ENCODE measurements at places on chromosomes 11 and 22.

DNA sequence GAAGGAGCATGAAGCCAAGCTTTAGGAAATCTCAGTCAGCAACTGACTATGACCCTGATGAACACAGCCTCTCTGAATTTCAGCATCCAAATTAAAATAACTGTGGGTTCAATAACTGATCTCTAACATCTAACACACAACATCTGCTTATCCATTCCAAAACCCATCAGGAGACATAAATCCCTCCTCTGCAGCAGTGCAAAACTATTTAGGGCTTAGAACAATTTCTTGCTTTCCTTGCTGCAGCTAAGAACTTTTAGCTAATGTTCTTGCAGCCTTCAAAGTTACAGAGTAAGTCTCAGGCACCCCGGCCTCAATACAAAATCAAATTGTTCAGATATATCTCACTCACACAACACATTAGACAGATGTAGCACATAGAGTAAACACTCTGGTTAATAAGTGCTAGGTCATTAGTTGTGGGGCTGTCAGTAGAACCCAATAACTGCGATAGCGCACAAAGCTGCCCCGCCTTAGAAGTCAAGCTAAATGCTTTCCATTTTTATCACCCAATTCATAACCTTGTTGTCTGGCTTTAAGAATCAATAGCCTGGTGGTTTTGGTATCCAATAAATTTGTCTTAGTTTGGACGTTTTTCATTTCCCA lies 139.6 kb downstream of the LARGE1 start:
- no peaks in the 10 kb centered on the region for H3K4me1 ChIP-seq
- no peak overlapping the region for H3K27ac ChIP-seq
- H3K4me3 ChIP-seq: no peak overlapping the region
- no peak for DNase-seq

DNA sequence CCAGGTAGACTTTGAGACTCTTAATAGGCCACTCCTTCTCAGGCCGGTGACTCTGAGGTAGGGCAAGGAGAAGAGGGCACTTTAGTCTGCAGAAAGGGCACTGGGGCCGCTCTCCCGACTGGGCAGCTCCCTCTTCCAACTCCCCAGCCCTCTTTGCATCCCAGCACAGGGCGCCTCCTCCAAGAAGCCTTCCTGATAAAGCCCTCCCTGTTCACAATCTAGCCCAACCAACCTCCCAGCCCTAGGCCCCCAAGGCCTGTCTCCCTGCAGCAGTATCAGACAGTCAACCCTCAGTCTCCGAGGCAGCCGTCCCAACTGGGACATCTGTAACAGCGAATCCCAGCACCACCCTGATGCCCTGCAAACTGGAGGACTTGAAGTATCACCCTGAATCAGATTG lies 14.3 kb upstream of the PDE2A start:
- peaks cover 19% of the 10 kb centered on the region for H3K4me1 ChIP-seq
- no peaks in the 10 kb centered on the region for H3K27me3 ChIP-seq
- H3K27ac ChIP-seq: peak overlapping the region; percentile 38
- DNase-seq: no peak

DNA sequence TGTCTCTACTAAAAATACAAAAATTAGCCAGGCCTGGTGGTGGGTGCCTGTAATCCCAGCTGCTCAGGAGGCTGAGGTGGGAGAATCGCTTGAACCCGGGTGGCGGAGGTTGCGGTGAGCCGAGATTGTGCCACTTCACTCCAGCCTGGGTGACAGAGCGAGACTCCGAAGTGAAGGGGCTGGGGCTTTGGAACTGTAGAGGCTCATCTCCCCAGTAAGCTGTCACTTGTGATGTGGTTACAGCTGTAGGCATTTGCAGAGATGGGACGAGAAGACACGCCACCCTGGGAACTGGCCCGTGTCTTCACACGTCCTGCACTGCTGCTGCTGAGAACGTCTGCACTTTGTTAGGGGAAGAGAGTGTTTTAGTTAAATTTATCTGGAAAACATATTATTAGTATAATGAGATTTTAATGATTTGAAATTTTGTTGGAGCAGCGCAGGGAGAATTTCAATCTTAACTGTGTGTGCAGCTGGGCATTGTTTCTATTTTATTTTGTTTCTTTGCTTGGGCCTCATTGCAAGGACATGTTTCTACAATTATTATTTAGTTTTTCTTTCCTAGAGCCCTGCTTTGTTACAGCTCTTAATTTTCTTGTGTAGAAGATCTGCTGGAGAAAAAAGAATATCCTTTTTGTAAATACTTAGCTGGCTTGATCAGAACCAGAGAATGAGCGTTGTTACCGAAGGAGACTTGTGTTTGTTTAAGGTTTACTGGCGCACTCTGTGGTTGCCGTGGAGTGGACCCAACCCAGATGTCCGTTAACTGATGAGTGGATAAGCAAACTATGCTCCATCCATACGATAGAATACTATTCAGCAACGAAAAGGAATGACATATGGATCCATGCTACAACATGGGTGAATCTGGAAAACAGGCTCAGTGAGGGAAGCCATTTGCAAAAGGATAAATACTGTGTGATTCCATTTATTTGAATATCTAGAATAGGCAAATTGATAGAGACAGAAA lies 18.4 kb downstream of the PARVB start:
- no peaks in the 10 kb centered on the region for H3K27me3 ChIP-seq
- H3K4me3 ChIP-seq: no peak overlapping the region
- H3K4me1 ChIP-seq: peaks cover 12% of the 10 kb centered on the region
- no peak for DNase-seq

- no peak for DNase-seq
- no peak overlapping the region for H3K27ac ChIP-seq
- no peak overlapping the region for H3K4me3 ChIP-seq
- H3K4me1 ChIP-seq: no peaks in the 10 kb centered on the region
- H3K36me3 ChIP-seq: no peaks in the 10 kb centered on the region
Measured at GRCh38 chr11:107042748-107043147, 24.5 kb upstream of the GUCY1A2 start.

DNA sequence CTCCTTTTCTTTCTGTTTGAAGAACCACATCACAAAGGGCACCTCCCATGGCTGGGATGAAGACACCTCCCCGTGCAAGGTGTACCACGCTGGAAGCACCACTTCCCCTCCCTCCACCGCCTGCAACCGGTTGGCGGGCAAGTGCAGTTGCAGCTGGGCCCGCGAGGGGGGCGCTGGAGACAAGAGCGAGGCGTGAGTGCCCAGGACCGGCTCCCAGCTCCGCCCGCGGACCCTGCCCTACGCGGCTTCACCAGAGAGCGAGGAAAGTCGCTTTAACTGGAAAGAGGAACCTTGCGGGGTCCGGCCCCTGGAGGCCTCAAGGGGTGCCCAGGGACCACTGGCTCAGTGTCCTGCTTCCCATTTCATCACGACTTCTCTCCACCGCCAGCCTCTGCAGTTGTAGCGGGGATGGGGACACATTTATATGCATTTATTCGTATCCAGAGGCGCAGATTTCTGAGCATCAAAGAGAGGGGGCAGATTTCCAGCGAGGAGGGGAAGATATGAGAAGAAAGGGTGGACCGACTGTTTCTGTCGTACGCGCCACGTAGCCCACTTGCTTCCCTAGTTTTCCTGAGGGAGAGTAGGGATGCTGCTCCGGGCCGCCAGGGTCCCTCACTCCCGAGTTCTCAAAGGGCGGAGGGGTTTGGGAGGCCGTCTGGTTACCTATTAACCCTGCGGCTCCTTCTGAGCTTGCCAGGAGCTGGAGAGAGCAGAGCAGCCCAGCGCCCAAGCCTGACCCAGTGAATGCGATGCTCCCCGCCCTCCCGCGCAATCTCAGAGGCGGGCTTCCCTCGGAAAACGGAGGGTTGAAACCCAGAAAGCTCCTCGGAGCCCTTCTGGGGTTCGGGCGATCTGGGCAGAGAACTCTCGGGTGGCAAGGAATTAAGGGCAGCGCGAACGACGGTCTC lies 3.5 kb downstream of the ESAM start:
- no peak overlapping the region for H3K27ac ChIP-seq
- peak; percentile 62 for DNase-seq
- H3K4me3 ChIP-seq: peak overlapping the region; percentile 50
- peaks cover 84% of the 10 kb centered on the region for H3K27me3 ChIP-seq
- peaks cover 8% of the 10 kb centered on the region for H3K36me3 ChIP-seq

DNA sequence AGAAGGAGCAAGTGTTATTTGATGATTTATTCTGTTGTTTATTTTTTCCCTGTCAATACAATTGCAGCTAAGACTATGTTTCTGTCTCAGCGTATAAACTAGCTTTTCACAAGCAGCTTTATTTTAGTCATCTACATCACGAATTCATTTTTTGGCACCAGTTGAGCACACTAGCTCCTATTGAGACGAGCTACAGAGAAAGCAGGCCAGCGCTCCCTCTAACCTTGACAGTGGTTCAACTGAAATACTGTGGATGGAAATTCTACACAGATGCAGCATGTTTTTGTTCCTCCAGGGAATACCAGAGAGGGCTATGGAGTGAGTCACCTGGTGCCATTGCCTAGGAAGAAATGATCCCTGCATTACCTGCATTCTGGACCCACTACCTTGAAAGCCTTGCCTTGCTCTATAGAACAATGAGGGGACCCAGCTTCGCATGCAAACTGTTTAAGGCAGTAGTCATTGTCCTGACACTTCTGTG lies 108.2 kb upstream of the ARHGAP42 start:
- H3K36me3 ChIP-seq: no peaks in the 10 kb centered on the region
- no peaks in the 10 kb centered on the region for H3K4me1 ChIP-seq
- H3K27ac ChIP-seq: no peak overlapping the region
- no peak for DNase-seq
- no peak overlapping the region for H3K4me3 ChIP-seq

- no peaks in the 10 kb centered on the region for H3K27me3 ChIP-seq
- peaks cover 17% of the 10 kb centered on the region for H3K4me1 ChIP-seq
- H3K4me3 ChIP-seq: no peak overlapping the region
- no peak for DNase-seq
- no peak overlapping the region for H3K27ac ChIP-seq
Measured at GRCh38 chr22:27857443-27857842, 55.9 kb upstream of the MN1 start.

DNA sequence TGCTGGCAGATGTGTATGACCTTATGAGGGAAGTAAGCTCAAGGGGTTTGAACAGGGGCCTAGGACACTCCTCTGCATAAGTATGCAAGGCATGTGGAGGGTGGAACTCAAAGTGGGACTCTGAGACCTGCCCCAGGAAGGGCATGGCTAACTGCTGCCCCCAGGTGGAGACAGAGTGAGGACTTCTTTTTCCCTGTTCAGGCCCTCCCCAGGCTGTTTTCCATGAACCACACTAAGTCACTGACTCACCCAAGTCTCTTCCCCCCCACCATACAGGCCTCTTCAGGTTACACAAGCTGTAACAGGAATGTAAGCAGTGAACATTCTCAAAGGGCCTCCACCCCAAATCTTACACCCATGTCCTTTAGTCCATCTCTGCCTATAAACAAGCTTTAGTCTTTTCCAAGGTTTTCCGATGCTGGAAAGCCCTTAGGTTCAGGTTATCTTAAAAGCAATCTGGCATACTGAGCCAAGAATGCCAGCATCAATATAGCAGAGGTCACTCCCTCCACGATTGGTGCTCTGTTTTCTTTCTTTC lies 13.1 kb downstream of the EEF1G start:
- DNase-seq: peak; percentile 71
- no peaks in the 10 kb centered on the region for H3K27me3 ChIP-seq
- H3K27ac ChIP-seq: no peak overlapping the region
- peaks cover 46% of the 10 kb centered on the region for H3K4me1 ChIP-seq
- H3K36me3 ChIP-seq: peaks cover 84% of the 10 kb centered on the region

DNA sequence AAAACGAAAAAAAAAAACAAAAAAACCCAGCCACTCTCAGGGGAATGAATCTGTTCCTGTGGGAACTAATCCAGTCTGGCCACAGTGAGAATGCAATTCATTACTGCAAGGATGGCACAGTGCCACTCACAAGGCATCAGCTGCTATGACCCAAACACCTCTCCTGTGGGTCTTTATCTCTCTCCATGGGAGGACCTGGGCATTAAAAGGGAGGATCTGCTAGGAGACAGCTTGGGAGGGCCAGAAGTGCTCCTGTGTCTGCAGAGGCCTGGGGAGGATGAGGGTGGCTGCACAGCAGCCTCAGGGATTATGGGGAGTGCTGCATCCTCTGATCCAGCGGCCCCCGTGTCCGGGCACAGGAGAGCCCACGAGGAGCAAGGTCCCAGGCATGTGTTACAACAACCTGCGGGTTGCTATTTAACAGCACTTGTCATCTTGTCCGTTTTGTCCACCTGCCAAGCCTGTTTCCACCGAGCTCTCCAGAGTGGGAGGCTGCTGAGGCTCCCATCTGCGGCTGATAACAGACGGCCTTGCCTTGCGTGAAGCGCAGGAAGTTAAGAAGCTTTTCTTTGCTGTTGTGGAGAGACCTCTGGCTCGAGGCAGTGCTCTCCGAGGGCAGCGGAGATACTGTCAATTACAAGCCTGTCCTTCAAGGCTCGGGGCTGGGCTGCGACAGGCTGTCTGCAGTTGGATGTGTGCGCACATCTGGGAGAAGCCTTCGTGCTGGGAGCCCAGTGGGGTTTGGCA lies 97.7 kb downstream of the NXPE2 start:
- no peak for DNase-seq
- H3K36me3 ChIP-seq: no peaks in the 10 kb centered on the region
- H3K4me3 ChIP-seq: no peak overlapping the region

GRCh38 chr11:26418386-26418912 lies 86.5 kb downstream of the ANO3 start:
- no peak overlapping the region for H3K27ac ChIP-seq
- H3K4me1 ChIP-seq: no peaks in the 10 kb centered on the region
- DNase-seq: no peak
- no peak overlapping the region for H3K4me3 ChIP-seq
- H3K27me3 ChIP-seq: no peaks in the 10 kb centered on the region

GRCh38 chr11:70242885-70243284 lies 27.6 kb upstream of the PPFIA1 start:
- H3K27ac ChIP-seq: no peak overlapping the region
- H3K4me1 ChIP-seq: no peaks in the 10 kb centered on the region
- H3K36me3 ChIP-seq: no peaks in the 10 kb centered on the region
- peaks cover 35% of the 10 kb centered on the region for H3K27me3 ChIP-seq
- no peak overlapping the region for H3K4me3 ChIP-seq

DNA sequence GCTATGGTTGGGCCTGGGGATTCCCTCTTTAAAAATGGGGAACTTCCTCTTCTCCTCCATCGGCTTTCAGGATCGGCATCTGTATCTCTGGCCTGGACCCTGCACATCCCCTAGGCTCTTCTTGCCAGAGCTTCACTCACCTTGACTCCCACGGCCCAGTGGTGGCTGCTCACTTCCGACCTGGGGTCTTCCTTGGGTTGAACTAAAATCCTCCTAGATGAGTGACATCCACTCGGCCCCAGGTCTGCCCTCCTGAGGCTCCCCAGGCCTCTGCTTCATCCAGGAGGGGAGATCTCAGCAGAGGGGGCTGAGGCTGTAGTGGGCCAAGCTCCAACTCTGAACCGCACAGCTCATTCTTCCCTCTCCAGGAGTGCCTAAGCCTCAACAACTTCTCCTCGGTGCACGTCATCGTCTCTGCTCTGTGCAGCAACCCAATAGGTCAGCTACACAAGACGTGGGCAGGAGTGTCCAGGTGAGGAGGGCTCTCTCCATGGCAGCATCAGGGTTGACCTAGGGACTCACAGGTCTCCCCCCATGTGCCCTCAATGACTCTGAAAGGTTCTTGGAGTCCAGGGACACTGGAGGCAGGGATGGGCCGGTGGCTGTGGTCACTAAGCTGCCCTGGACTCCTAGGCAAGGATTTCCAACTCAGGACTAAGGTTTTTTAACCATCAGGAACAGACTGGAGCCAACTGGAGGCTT lies 3.3 kb downstream of the RGL4 start:
- peak overlapping the region; percentile 100 for H3K27ac ChIP-seq
- DNase-seq: no peak
- no peaks in the 10 kb centered on the region for H3K27me3 ChIP-seq
- H3K4me1 ChIP-seq: peaks cover 42% of the 10 kb centered on the region
- no peak overlapping the region for H3K4me3 ChIP-seq
- peaks cover 16% of the 10 kb centered on the region for H3K36me3 ChIP-seq

- H3K4me1 ChIP-seq: peaks cover 17% of the 10 kb centered on the region
- H3K27me3 ChIP-seq: peaks cover 9% of the 10 kb centered on the region
- H3K4me3 ChIP-seq: peak overlapping the region; percentile 41
- H3K27ac ChIP-seq: peak overlapping the region; percentile 80
Measured at GRCh38 chr11:2886191-2886894, 768 bp upstream of the CDKN1C start.

All from effector memory CD8-positive, alpha-beta T cell (primary cell).